ENCODE measurements at places on chromosomes 3 and 15.

GRCh38 chr15:38211811-38212210 is 40.8 kb upstream of the SPRED1 start:
- no peak for DNase-seq

DNA sequence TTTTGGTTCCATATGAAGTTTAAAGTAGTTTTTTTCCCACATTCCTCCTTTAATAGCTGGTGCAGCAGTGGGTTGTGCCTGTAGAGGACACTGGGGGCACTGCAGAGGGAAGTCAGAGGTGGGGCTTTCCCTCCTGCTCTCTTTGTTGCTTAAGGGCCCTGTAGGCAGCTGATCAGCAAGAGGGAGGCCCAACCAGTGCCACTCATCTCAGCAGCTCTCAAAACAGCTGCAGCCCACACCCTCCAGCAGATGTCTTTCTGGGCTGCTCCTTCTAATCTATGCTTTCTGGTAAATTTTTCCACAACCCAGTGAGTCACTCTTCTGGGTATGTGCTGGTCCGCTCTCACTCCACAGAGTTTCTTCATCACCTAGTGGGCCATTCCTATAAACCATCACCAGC is 263.8 kb downstream of the FEZF2 start:
- DNase-seq = no peak

DNA sequence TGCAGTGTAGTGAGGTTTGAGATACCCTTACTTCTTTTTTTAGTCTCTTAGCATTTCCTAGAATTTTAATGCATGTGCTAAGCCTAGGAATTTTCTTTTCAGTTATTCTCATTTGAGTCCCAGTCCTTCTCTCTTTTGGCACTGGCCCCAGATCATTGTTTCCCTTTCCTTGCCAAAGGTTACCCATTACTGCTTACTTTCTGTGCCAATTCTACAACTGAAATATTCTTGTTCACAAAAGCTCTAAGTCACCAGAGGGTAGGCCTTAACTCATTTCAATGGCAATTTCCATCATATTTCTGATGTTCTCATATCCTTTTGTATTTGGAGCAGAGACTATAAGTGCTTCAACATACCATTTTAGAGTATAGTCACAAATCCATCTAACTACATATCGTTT is 199.6 kb upstream of the CBLB start:
- no peak for DNase-seq

DNA sequence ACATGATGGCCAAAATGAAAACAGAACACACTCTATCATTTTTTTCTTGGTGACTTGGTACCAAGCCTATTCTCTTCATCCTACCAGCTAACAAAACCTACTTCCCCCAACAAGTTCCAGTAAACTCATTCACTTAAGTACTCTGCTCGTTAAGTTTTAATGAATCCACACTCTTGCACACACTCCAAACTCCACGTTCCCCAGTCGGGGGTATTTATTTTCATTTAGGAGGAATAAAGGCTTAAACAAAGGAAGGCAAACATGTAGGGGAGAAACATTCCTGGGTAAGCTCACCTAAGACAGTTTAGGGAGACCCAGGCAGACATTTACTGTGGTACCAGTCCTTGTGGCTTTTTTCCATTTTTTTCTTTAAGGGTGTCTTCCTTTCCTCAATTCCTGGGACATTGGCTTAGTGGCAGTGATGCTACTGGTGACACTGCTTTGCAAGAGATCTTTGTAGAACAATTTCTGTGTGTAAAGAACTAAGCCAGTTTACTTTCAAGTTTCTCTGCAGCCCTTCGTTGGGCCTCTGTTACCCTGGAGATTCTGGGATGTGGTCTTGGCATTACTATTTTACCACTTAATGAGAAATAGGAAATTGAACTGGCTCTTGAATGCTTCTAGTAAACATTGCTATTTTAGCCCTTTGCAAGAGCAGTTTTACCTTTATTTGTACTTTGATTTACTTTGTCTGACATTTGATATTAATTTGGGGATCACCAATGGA is 117.3 kb upstream of the C15orf61 start:
- no peak for DNase-seq
